ENCODE measurements at places on chromosomes 6 and 20.

DNA sequence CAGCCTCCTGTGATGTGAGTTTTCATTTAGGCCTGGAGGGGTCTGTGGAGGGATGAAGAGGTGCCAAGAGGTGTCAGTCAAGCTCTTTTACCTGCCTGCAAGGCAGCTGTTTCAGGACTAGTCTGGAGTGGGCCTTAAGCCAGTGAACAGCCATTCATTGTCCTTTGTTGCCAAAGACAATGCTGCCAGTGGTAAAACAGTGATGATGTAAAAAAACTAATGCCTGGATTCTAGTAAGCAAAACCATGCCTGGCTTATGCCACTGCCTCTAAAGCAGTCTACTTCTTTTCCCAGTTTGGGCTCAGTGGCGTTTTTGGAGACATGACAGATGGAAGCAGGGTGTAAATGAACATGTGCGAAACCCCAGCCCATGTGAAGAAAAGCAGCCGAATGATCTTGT is 93.5 kb upstream of the KCNK16 start:
- no peak for DNase-seq

- no peak for DNase-seq
These were observed 166.3 kb downstream of the DTNBP1 start for GRCh38 chr6:15496345-15497131.

- no peak for DNase-seq
These were observed 35.2 kb downstream of the FAM184A start for GRCh38 chr6:119043265-119043664.

GRCh38 chr6:109083657-109084056 is 11.0 kb downstream of the SESN1 start:
- no peak for DNase-seq

- DNase-seq = peak; percentile 64
These were observed 60.0 kb downstream of the PTPN1 start for GRCh38 chr20:50569864-50570836.

DNA sequence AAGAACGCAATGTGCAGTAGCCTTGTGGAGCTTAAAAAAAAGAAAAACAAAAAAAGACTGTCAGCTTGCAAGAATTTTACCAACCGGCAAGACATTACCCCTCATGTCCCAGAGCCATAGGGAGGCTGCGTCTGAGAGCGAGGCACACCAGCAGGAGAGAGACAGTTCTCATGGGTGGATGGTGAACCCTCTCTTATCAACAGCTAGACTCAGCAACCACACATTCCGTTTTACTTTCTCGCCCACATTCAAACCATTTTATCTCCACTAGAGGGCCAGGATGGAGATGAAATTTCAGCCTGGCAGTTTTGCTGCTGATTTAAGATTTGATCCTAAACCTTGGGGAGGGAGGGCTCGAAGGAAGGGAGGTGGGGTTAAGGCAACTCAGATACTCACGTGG is 247.0 kb downstream of the ATXN1 start:
- DNase-seq = peak; percentile 63

- DNase-seq = no peak
These were observed 20.6 kb downstream of the TNXB start for GRCh38 chr6:32088487-32089049.

DNA sequence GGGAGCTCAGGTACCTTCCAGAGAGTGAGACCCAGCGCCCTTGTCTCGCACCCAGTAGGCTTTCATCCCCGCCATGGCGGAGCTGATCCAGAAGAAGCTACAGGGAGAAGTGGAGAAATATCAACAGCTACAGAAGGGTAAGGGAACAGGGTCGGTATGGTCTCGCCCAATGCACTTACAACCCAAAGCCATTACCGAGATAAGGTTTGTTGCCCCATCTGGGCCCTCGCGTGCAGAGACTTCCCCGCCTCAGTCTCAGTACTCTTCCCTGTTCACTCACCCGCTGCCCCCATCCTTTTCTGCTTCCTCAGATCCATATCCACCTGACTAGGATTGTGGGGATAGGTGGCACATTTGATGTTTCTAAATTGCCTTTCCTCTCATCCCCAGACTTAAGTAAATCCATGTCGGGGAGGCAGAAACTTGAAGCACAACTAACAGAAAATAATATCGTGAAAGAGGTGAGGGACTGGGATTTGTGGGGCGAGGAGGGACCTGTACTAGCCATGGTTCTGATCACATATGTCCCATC is 449 bp downstream of the PFDN6 start:
- DNase-seq = no peak
